ENCODE measurements at places on chromosomes 13 and 19.
A peak's percentile ranks its signal among the peaks of the same experiment; 100 is the strongest.

GRCh38 chr13:50366488-50367174 lies 351.4 kb downstream of the KCNRG start:
- no peak for DNase-seq

DNA sequence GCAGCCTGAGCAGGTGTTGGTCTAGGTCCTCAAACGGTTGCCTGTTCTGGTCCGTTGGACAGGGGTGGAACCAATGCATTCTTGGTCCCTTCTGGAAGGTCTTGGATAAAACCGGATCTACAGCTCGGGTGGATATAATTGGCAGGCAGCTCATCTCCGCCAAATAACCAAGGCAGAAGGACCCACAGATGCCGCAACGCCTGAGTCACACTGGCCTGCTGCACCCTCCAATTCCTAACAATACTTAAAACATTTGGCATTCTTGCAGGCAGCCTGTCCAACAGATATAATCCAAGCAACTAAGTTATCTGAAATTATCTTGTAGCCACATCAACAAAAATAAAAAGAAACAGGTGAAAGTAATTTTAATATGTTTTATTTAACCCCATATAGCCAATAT lies 59.0 kb upstream of the FGF14 start:
- DNase-seq, result no peak

GRCh38 chr19:12723641-12724426 lies at the start of gene TNPO2:
Gene TNPO2 (minus strand): TSS chr19:12723932. CDS start chr19:12720977, 2,955 bp downstream.
- peak; percentile 54 for DNase-seq

DNA sequence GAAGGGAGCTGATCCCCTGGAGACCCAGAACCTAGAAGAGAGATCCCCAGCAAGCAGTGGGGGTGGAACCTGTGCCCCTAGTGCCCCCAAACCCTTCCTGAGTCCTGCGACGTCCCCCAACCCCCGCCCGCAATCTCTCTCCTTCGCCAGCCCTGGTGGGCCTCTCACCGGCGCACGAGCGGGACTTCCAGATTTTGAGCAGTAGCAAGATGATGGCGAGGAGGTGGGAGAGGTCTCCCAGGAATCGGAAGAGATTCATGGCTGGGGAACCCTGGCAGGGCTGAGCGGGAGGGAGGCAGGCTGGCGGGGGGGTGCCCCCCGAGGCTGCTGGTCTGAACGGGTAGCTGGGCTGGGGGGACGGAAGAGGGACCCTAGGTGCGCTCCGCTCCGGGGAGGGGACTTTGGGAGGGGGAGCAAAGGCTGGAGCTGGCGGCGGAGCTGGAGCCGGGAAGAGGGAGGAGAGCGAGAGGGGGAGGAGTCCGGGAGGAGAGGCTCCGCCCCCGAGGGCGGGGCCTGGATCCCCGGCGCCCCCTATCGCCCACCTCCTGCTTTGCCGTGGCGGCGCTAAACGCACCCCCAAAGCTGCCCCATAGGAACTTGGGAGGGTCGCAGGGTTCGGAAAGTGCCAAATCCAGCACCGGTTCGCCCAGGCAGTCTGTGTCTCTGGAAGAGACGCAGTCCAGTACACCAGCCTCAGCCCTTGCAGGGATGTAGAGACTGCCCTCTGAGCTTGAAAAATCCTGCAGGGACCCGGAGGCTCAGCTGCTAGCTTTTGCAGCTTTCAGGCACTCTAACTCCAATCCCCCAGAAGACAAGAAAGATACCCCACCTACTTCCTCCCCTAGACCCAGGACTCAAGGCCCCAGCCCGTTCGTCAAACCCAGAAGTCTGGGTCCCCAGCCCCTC lies at the start of gene KDELR1:
TSS of gene KDELR1 (minus strand) at position 452 of the 906 bp plus-strand sequence. CDS start at position 259, 193 bp downstream.
- DNase-seq, result no peak

DNA sequence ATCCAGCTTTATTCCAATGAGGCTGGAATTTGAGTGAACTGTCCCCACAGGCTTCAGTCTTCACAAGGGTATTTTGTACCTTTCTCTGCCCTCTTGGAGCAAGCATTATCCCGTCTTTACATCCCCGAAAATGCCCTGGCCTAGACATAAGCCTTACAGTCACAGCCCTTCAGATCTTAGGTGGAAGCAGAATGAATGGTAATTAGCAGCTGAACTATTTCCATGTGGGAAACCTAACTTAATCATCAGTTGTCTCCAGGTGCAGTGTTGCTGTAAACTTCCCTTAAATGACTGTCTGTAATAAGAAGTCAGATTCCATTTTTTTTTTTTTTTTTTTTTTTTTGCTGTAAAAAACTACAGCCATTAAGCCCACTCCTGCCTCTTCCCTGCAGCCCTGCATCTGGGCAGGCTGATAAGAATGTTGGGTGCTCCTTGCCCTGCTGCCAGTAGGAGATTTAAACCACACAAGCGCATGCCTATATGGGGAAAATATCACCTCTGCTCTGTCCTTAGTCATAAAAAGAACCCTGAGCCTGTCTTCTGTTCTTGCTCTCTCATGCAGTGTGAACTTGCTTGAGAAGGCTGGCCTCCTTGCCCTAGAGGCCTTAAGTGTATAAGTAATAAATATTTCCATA lies 426.8 kb upstream of the SLITRK5 start:
- no peak for DNase-seq

GRCh38 chr13:114077933-114078325 lies 54.5 kb downstream of the RASA3 start:
- no peak for DNase-seq

- no peak for DNase-seq
Measured at GRCh38 chr13:50205581-50205980, 190.3 kb downstream of the KCNRG start.

GRCh38 chr13:113121928-113122471 lies 599 bp upstream of the F10 start:
- DNase-seq, result no peak

GRCh38 chr19:23046743-23047142 lies 43.8 kb upstream of the ZNF728 start:
- DNase-seq, result no peak

- no peak for DNase-seq
Measured at GRCh38 chr19:41407271-41407670, 9.7 kb downstream of the BCKDHA start.

DNA sequence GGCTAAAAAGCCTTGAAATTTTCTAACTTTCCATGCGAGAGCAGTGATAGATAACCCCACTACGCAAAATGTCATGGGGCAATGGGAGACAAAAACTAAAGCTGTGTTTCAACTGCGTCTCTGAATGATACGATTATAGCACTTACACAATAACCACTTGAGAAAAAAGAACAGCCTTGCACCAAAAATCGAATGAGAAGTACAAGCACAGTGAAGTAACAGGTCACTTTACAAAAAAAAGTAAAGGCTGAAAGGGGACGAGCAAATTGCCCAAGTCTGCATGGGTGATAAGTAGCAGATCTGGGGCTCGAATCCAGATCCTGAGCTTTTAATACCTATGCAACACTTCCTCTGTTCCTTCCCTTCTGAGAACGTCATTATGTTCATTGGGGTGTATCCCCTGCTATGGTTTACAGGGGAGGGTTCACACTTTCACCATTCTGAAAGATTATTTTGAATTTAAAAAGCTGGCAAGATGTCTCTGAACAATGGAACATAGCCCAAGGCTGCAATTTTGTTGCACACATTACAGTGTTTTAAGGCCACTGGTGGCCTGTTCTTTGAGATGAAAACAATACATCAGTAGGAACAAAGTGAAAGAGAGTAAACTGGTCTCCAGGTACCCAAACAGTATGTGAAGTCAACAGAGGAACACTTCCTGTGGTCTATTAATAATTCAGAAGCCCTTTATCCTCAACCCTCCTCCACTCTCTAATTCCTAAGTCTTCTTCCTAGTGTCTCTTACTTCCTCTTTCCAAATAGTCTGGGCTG lies 3.2 kb downstream of the CPB2 start:
- DNase-seq, result no peak

DNA sequence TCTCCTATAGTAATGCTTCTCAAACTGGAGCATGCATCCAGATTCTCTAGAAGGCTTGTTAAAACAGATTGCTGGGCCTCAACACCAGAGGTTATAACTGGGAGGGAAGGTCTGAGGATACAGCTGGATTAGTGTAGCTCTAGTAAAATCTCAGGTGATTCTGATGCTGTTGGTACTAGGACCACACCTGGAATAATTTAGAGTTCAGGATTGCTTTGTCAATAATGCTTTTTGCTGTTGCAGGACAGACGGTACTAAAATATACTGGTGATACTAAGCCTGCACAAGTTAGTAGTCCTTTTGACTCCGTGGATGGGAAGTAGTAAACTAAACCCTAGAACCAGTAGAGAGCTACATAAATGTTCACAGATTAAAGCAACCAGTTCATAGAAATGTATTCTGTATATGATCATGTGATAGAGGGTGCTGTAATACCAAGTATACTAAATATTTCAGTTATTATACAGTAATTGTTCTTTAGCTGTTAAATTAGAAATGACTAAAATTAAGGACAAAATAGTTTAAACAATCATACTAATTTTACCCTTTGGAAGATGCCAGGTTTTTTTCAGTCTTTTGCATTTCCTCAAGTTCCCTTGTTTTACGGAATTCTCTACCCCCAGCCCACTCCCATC lies 258.2 kb upstream of the STARD13 start:
- DNase-seq, result no peak

- no peak for DNase-seq
Measured at GRCh38 chr13:24313439-24313838, 4.1 kb downstream of the C1QTNF9 start.

GRCh38 chr13:63288576-63288975 lies 1872.9 kb upstream of the PCDH20 start:
- no peak for DNase-seq

- no peak for DNase-seq
Measured at GRCh38 chr13:24875566-24875965, 111.6 kb downstream of the RNF17 start.

- no peak for DNase-seq
Measured at GRCh38 chr13:99659226-99659625, 158.0 kb downstream of the TM9SF2 start.

GRCh38 chr19:39874404-39874803 lies 28.2 kb upstream of the FBL start:
- DNase-seq, result no peak

- DNase-seq, result no peak
Measured at GRCh38 chr13:44021422-44021821, 141.7 kb downstream of the LACC1 start.

DNA sequence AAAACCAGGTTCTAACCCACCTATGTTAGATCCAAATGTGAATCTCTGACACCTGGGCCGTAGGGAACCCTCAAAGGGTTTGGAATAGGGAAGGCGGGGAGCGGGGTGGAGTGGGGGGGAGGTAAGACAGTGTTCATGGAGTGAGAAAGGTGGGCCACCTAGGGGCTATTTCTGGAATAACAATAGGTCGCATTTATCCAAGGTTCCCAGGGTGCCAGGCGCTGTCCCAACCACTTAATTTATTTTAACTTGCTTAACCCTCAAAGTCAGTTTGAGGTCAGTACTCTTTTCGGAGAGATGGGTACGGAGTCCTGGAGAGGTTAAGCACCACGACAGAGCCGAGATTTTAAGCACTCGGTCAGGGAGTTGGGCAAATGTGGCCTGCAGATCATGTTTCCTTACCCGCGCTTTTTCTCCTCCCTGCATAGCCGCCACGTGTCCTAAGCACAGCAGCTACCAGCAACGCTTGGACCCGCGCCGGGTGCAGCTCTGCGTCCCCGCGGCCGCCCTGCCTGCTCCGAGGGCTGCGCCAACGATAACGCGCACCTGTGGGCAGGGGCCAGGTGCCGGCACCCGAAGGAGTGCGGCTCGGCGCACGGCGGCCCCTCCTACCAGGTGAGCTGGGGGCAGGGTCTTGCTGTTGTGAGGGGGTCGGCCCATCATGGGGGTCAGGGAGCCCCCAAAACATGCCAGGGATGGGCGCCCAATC lies 25.0 kb upstream of the FXYD3 start:
- no peak for DNase-seq

DNA sequence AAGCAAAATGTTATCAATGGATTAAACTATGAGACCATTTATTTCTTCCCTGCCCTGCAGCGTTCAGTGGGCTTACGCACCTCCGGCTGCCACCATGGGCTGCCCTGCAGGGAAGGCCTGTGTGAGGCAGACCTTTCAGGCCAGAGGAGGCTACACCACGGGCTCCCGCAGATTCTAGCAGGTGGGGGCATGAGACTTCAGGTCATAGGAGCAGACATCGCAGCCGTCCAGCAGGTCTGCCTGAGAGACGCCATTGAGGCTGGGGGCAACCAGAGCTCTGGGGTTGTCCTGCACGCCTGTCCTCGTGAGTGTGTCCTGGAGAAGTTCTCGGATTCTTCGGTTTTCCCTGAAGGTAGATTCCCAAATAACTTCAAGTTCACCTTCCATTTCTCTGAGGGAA lies 9.4 kb upstream of the SLC7A9 start:
- no peak for DNase-seq

GRCh38 chr19:5951338-5951861 lies 26.5 kb downstream of the RANBP3 start:
- no peak for DNase-seq

GRCh38 chr13:53272873-53273272 lies 244.3 kb downstream of the OLFM4 start:
- no peak for DNase-seq

DNA sequence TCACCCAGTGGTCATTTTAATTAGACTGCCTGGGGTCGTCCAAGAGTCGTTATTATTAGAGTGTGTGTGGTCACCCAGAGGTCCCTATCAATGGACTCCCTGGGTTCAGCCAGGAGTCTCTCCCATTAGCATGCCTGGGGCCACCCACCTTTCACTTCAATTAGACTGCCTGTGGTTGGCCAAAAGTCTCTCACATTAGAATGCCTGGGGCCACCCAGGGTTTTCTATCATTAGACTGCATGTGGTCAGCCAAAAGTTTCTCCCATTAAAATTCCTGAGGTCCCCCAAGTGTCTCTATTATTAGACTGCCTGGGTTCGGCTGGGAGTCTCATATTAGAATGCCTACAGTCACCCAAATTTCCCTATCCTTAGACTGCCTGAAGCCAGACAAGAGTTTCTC lies 1472.6 kb downstream of the UQCRFS1 start:
- DNase-seq, result no peak

DNA sequence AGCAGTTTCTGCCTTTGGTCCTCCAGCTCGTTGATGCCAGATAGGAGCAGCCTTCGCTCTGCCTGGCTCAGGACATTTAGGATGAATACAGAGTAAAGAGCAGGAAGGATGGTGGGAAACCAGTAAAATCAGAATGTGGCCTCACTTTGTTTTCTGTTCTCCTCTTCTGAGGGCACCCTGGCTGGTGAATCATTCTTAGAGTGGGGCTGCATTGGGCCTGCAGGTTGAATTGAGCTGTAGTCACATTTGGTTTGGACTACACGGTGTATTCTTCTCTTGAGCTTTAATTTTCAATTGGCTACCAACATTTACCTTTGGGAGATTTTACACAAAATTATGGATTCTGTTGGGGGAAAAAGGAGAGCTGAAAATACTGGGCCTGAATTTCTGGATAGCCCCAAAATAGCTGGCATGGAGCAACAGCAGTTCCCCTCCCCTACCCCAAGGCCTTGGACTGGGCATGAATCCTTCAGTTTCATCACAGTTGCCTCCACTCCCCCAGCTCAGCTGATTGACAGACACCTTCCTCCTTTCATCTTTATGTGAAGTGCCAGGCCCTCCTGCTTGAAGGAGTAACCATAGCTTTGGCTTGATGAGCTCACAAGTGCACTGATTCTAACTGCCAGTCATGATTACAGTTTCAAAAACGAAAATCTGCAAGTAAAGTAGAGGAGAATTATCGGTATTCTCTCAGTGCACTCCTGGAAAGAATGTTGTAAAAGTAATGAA lies 24.3 kb downstream of the ERCC5 start:
- no peak for DNase-seq

Measured in stimulated activated CD4-positive, alpha-beta T cell treated with anti-CD3 and anti-CD28 coated beads, Interleukin-1b, Interleukin-23, amount 100 ng/mL, for 1 hour (primary cell).